ENCODE measurements at places on chromosomes 11 and 22.

DNA sequence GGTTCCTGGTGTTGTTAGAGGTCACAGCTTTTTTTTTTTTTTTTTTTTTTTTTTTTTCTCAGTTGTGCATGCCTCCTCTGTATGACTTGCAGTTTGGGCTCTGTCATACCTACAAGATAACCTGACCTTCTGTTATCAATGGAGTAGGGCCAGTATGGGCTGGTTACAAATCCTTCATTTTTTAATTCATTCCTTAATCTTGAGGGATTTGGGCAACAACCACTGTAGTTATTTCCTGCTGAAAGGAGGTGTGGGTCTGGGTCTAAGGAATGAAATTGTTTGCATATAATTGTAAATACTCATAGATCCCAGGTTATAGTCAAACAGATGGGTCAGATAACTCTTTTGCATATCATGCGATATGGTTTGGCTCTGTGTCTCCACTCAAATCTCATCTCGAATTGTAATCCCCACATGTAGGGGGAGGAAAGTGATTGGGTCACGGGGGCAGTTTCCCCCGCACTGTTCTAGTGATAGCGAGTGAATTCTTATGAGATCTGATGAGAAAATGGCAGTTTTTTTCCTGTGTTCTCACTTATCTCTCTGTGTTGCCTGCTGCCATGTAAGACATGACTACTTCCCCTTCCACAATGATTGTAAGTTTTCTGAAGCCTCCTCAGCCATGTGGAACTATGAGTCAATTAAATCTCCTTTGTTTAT is 14.1 kb upstream of the GLYAT start:
- DNase-seq = no peak

- no peak for DNase-seq
Observed at GRCh38 chr11:124760205-124760652, 1.9 kb downstream of the ESAM start.

DNA sequence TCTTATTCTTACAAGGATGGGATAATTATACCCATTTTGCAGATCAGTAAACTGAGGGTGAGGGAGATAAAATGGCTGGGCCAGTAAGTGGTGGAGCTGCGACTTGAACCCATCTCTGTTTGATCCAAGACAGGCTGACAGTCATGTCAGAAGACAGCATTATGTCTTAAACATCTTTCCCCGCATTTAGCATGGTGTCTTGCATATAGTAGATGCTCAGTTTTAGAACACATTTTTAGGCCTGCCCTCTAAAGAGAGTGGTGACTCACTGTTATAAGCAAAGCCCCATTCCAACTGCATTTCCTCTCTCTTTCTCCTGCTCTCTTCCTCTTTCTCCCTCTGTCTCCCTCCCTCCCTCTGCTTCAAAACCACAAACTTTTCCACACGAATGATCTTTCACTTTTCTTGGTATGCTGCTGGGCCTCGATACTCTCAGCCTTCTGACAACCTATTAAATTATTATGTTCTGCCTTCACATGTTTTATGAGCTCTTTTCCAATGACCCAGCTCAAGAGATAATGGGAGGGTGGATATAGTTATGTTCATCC is 25.2 kb downstream of the CWC15 start:
- no peak for DNase-seq

- DNase-seq = no peak
Observed at GRCh38 chr11:22711071-22711770, 44.8 kb downstream of the GAS2 start.

- DNase-seq = no peak
Observed at GRCh38 chr11:61764606-61765260, 12.3 kb downstream of the MYRF start.

- DNase-seq = no peak
Observed at GRCh38 chr11:62931499-62932278, 10.5 kb upstream of the CHRM1 start.

GRCh38 chr11:131675121-131675888 is 304.9 kb downstream of the NTM start:
- no peak for DNase-seq

DNA sequence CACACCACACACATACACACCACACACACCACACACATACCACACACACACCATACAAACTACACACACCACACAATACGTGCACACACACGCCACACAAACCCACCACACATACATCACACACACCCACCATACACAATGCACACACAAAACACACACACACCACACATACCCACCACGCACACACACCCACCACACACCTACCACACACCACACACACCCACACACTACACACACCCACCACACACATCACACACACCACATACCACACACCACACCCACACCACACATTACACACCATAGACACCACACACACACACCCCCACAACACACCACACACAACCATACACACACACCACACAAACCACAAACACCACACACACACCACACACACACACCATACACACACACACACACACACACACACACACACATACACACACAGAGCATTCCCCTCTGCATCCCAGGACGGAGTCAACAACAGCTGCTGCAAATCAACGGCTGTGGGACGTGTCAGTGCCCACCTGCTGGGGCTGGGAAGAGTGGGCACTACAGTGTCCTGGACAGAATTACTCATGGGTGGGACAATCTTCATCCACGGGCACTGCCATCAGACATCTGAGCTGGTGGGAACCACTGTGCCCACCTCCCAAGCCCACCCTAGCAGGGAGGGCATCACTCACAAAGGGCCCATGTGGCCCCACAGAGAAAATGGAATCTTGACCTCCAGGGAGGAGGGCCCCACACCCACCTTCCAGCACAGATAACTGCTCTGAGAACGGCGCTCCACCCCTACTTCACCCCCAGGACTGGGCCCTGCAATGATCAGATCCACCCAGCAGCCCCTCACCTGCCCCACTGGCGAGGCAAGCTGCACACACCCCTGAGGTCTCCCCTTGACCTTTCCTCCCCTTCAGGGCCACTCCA is 8.4 kb downstream of the TP53I11 start:
- no peak for DNase-seq

GRCh38 chr11:17473071-17473744 is 3.4 kb downstream of the ABCC8 start:
- DNase-seq = peak; percentile 75

DNA sequence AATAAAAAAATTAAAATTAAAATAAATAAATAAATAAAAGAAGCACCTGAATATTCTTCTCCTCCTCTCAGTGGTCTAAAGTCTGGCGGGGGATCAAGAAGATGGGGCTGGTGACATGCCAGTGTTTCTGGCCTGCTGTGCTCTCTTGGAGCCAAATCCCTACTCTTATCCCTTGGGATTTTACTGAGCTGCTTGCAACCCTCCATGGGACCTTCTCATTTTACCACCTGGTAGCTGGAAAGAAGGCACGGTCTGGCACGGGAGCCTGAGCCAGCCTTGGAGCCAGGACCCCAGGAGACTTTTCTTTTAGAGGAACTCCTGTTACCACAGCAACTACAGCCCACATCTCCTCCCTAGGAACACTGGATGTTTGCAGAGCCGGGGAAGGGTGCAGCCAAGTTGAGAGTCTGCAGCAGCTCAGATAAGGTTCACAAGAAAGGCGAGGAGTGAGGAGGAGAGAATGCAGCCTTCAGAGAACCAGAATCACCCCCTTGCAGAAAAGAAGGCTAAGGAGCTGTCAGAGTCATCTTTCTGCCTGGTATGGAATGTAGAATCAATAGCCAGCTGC is 21.4 kb downstream of the CD6 start:
- DNase-seq = no peak

- DNase-seq = no peak
Observed at GRCh38 chr11:116750070-116750718, 22.6 kb downstream of the BUD13 start.

GRCh38 chr11:25793637-25794036 is 538.3 kb upstream of the ANO3 start:
- DNase-seq = no peak

DNA sequence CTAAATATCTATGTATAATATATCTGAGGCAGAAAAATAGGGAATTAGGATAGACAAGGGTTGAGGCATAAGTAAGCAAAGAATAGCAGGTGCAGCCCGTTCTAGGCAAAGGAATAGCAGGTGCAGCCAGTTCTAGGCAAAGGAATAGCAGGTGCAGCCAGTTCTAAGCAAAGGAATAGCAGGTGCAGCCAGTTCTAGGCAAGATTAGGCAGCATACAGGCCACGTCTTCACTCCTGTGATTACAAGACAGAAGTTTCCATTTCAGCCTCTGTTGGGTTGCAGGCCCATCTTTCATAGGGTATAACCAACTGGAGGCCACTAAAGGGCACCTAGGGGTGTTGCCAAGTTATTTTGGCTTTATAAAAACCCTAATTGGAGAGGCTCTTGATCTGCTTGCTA is 28.8 kb upstream of the CHORDC1 start:
- DNase-seq = no peak

- DNase-seq = no peak
Observed at GRCh38 chr11:12993626-12994025, 15.5 kb upstream of the RASSF10 start.

- no peak for DNase-seq
Observed at GRCh38 chr11:119506436-119506835, 83.5 kb upstream of the THY1 start.

- DNase-seq = no peak
Observed at GRCh38 chr11:62770778-62771143, 435 bp upstream of the TAF6L start.

DNA sequence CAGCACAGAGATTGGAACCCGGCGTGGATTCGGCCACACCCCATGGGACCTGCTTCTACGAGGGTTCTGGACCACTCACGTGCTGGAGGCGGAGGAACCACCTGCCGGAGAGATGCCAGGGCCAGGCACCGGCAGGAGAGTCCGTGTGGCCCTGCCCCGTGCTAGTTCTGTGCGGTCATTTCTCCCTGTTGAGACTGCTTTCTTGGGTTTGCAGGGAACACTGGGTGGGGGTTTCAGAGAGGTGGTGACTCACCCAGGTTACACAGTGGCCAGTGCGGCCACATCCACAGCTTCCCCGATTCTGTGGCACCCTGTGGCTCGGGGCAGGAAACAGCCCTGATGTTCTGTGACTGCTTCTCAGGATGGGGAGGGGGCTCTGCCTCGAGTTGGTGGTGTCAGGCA is 3.6 kb upstream of the PHLDA2 start:
- no peak for DNase-seq
